Left ventricle myocardium superior (tissue), 1 donor: ENCODE measurements at places on chromosomes 5 and 9.

DNA sequence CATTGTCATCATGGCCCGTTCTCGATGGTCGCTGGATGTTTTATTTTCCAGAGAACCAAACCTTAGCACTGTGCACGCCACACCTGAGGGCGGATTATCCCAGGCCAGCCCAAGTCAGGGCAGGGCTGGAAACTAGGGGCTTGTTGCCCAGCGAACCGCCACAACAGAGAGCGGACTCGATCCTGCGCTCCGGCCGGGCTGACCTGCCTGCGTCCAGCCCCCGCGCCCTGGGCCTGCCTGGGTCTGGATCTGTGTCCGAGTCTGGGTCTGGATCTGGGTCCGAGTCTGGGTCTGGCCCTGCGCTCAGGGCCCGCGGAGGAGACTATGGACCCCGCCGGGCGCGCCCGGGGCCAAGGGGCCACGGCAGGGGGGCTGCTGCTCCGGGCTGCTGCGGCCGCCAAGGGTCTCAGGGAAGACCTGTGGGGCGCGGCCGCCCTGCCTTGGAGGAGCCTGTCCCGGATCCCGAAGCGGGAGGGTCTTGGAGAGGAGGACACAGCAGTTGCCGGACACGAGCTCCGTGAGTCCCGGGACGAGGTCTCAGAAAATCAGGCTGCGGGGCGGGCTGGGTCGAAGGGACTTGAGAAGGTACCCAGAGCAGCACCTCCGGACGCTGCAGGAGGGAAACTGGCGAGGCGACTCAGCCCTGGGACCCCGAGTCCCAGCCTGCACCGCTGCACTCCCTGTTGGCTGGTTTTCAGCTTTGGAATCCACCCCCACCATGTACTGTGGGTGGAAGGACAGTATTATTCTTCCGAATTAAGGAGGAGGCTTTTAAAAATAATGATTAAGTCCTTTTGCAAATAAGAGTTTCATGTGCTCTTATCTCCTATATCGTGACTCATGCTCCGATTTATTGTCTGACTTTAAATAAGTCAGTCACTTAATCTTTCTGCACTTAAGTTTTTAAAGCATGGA lies at the start of gene ANKDD1B:
Gene ANKDD1B, plus strand, starts transcription at position 143 of the 915 bp plus-strand sequence. Its CDS starts 182 bp downstream, at position 325.
- DNase-seq, result peak; percentile 33

GRCh38 chr9:102642651-102643050 lies 352.5 kb upstream of the CYLC2 start:
- no peak for DNase-seq

- DNase-seq, result no peak
Measured at GRCh38 chr5:33363537-33363936, 77.2 kb upstream of the TARS1 start.

DNA sequence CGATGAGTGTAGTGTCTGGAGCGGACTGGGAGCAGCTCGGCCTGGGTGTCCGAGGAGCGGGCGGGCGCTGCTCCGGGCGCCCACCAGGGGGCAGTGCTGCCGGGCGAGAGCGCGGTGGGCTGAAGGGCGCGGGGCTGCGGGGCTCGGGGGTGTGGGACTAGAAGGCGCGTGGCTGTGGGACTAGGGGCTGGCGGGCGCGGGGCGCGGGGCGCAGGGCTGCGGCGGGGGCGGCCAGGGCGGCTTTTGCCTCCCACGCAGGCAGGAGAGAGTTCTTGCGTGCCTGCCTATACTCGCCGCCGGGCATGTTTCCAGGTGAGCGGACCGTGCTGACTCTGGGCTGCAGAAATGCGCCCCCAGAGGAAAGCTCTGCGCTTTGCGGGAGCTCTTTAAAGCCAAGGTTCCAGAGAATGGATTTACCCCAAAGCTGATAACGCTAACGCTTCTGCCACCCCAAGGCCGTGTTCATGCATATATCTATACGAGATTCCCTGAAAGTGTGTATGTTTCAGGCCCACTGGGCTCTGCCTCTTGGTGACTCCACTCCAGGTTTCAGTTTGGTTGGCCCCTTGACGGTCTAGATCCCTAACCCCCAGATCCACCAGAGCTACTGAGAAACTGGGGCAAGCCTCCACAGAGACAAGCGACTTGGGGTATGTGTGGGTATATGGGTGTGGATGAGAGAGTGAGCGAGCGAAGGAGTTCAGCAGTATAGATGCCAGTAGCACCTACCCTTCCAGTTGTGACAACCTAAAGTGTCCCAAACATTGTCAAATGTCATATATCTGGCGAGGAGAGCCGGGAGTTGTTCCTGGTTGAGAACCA lies 56.2 kb downstream of the ACER2 start:
- peak; percentile 85 for DNase-seq

GRCh38 chr9:4709380-4709779 lies 30.0 kb downstream of the CDC37L1 start:
- DNase-seq, result no peak

DNA sequence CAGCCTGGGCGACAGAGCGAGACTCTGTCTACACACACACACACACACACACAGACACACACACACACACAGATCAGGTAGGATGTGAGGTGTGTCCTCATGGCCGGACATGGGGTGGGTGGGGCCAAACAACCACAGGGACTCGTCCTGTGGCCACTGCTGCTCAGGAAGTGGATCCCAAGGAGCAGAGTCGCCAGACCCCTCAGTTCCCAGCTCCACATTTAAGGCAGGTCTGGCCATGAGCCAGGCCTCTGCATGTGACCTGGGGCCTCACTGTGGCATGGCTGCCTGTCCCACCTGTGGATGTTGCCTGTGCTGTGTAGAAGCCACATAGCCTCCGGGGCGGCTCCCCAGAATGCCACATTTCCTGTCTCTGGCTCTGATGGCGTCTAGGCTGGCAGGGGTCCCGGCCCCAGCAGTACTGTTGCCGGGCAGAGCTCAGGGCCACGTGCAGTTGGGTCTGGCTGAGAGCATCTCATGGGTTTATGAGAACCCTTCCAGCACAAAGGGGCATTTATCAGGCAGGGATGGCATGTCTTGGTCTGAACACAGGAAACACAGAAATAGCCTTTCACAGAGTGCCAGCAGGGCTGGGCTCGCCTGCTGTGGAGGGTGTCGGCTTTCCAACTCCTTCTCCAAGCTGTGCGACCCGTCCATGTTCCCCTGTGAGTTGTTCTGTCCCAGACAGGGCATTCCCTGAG lies 9.9 kb upstream of the NINJ1 start:
- DNase-seq, result no peak

DNA sequence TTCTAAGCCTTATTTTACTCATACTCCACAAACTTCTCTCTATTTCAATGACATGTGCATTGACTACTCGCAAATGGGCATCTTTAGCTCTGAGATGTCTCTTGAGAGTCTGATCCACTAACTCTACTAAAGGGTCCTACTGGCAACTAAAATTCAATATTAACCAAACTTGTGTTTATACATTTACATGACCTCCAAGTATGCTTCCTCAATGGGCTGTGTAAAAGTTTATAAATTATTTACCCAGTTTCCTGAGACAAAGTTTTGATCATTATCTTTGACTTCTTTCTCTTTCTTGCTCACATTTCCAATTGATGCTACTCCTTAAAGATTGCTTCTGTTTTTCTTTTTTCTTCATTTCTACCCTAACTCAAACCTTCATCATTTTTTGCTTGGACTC lies 510.1 kb upstream of the DAB2 start:
- no peak for DNase-seq

DNA sequence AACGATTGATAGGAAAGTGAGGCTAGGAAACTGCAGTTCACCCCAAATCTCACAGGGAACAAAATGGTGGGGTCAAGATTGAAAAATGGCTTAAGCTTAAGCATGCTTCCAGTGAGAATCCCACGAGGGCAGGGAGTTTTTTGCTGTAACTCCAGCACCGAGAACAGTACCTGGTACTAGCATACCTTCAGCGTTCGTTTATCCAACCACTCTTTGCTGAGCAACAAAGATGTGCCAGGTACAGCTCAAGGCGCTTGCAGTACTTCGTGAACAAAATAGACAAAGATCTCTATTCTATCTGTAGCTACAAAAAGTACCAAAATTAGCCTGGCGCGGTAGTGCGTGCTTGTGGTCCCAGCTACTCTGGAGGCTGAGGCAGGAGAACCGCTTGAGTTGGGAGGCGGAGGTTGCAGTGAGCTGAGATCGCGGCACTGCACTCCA lies 778 bp upstream of the PPP6C start:
- DNase-seq, result no peak

- no peak for DNase-seq
Measured at GRCh38 chr5:84149094-84149493, 235.6 kb downstream of the EDIL3 start.
